Vagina (tissue), 2 donors: ENCODE measurements at places on chromosomes 5 and 9. TPM values are rescaled to one million over a fixed set of nuclear protein-coding genes. Genes with fewer than 3 reads are reported as not detected.

DNA sequence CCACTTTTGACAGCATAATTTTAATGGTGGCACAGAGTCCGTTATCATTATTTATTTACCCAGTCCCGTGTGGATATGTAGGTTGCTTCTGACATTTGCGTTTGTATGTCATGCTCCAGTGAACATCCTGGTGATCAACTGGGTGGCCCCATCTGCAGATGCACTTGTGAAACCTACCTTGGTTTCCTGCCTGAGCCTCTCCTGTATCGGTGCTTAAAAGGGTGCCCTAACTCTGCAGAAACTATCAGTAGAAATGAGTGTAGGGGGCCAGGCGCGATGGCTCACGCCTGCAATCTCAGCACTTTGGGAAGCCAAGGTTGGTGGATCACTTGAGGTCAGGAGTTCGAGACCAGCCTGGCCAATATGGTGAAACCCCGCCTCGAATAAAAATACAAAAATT lies 92.1 kb upstream of the IER5L start:
- no peak for DNase-seq

- no peak for DNase-seq
Measured at GRCh38 chr9:114180696-114181606, 25.6 kb downstream of the COL27A1 start.

GRCh38 chr9:114484215-114484853 lies 20.9 kb downstream of the WHRN start:
- no peak for DNase-seq

DNA sequence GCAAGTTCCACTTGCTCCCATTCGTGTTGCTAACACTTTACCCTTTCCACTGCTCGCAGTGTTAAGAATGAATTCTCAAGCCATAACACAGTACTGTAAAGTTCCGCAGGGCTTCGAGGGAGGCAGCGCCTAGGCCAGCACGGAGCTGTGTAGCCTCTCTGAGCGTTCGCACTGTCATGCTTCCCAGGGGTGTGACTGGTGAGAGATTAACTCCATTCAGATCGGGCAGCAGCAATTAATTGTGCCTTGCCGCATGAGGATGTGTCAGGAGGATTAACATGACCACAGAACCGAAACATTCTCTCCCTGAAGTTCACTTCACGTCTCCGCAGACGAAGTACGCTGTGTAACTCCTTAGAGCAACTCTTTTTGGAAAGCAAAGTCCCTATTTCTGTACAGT lies 23.2 kb downstream of the ZBTB34 start:
- no peak for DNase-seq

- no peak for DNase-seq
Measured at GRCh38 chr9:27426511-27427271, 97.4 kb upstream of the IFNK start.

GRCh38 chr9:92483627-92484545 lies 1.6 kb upstream of the ASPN start:
- DNase-seq: no peak

The PROB1 gene
- total RNA-seq: 2.5 TPM

DNA sequence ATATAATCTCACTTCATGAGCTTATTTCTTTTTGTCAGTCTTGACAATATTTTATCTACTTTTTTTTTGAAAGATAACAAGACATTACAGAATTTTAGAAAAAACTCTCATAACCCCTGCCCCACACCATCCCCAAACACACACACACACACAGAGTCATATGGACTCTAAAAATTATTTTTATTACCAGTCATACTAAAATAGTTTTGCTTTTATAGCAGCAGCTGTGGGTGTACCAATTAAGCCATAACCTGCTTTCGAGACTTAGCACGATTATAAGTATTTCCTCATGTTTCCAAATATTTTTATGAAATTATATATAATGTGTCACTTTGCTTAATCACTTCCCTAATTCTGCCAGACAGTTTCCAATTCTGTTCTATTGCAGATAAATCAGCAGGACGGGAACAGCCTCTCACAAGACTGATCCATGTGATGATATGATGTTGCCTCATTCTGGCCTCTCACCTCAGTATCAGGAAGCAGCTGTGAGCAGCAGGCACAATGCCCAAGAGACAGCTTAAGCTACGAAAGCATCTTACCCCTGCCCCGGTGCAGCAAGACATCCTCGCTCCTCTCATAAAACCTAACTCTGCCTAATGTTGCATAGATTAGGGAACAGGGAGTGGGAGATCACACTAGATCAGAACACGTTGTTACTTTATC lies 7.0 kb downstream of the PDCL start:
- DNase-seq: no peak

The CCDC183 gene
- total RNA-seq: not detected

DNA sequence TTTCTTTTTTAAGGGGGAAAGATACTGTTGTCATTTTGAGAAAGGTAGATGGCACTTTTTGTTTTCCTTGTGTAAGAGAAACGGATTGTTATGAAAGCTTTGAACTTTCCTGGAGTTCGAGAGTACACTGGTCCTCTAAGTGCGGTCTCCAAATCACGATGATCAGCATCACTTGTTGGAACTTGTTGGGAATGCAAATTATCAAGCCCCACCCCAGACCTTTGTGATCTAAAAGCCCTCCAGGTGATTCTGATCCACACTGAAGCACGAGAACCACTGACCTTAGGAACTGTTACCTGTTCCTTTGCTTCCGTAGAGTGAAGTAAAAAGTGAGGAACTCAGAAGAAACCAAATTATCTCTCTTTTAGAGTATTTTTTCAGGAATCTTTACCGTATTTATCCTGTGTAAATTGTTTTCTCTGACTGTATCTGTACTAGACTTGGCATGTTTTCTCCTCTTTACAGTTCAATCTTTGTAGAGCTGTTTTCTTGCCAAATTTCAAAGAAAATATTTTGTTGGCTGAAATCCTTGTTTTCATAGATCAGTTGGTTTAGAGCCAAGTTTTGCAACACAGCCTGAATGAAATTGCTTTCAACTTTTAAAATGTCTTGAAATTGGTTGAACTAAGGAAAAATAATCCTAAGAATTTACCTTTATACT lies 4.0 kb downstream of the MAT2B start:
- no peak for DNase-seq

GRCh38 chr5:74055486-74056106 lies 429.6 kb downstream of the ARHGEF28 start:
- DNase-seq: no peak

DNA sequence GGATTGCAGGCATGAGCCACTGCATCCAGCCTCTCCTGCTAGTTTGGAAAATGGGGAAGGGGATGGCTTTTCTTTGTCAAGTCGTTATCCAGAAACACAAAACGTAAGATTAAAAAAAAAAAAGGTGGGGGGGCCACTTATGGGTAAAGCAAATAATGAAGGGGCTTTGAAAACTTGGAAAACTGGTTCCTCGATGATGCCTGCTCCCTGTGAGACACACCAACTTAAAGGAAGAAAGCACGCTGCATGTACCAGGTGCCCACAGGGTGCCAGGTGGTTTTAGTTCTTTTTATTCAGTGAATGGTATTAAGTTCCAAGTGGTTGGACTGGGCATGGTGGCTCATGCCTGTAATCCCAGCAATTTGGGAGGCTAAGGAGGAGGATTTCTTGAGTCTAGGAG lies 170.1 kb downstream of the GOLPH3 start:
- no peak for DNase-seq

The TRIM14 gene
- total RNA-seq: 25.8 TPM

The PRLR gene
- total RNA-seq: 13.3 TPM

- no peak for DNase-seq
Measured at GRCh38 chr5:68000805-68001204, 214.8 kb upstream of the PIK3R1 start.

GRCh38 chr5:57163553-57164006 lies 10.3 kb upstream of the GPBP1 start:
- no peak for DNase-seq

The TOR4A gene
- 13.0 TPM for total RNA-seq

DNA sequence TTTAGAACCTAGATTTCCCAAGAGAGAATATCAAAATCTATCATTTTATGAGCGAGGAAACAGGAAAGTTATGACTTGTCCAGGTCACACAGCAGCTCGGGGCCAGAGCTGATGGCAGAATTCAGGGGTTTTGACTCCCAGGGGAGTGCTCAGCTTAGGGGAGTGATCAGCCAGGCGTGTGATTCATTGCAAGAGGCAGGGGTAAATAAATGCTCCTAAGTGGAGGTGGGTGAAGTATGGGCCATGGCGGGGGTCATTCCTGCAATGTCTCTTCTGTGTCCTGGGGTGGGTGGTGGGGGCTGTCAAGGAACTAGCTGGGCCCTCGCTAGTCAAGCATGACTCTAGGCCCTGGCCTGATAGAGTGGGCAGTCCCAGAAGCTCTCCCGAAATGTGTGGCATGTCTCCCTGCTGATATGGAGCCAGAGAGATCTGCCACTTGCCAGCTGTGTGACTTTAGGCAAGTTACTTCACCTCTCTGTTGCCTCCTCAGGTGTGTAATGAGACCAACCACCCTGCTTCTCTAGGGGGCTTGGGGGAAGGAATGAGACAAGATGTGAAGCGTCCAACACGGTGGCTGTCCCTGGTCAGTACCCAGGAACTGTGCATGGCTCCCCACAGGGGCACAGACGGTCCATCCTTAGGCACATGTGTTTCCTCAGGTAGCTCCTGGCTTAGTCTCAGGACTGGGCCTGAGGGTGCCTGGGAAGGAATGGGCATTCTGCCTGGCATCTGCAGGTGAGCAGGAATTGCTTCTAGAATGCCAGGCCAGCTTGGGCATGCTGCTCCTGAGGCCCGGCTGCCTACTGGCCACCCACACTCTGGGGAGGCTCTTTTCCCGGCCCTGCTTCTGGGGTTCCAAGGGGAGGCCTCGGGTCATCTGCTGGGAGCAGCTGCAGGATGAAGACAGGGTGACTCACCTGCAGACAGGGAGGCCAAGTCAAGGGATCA lies 36.5 kb upstream of the SH3PXD2B start:
- DNase-seq: peak; percentile 91

The PCDHB4 gene
- total RNA-seq: 8.3 TPM

The CSF1R gene
- 21.4 TPM for total RNA-seq

- no peak for DNase-seq
Measured at GRCh38 chr9:75979362-75979761, 88.9 kb downstream of the PCSK5 start.

DNA sequence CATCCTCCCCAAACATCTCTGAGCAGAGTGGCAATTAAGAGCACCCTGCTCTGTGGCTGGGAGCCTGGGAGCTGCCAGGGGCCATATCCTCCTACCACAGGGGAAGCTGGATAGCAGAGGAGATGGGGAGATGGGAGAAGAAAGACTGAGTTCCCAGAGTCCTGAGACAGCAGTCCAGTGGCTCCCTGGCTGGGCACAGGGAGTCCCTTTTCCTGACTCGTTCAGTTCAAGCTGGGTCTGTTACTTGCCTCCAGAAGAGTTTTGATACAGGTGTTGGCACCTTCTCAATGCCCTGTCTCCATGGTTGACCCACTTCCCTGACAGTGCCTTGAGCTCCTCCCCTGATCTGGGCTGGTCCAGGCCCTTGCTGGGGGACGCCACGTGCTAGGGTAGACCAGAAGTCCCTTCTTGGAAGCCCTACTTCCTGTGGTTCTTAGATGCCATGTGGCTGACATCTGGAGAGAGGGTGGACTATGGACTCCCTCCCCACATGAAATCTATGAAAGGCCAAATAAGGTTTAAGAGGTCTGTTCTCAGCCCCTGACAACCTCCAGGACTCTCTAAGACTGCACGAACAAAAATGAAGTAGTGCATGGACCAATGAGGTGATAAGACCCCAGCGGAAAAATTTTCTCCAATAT lies 166.2 kb downstream of the AUH start:
- no peak for DNase-seq

- DNase-seq: no peak
Measured at GRCh38 chr9:95511952-95512708, 4.6 kb downstream of the PTCH1 start.

- DNase-seq: no peak
Measured at GRCh38 chr9:75894566-75894965, 4.1 kb downstream of the PCSK5 start.

DNA sequence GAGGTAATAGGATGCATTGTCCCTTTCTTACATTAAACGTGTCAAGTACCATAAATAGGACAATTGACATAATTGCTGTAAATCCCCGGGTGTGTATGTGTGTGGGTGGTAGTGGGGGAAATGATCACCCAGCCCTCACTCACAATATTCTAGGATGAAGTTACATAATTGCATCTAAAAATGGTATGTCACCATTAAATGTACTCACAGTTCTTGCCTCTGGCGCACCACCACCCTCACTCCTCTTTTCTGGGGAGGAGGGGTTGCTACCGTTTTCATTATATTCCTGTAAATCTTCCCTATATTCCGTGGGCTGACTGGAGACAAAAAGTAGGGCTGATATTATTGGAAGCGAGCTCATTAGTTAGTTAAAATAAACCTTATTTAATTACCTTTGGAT lies 563.8 kb downstream of the TLR4 start:
- no peak for DNase-seq

DNA sequence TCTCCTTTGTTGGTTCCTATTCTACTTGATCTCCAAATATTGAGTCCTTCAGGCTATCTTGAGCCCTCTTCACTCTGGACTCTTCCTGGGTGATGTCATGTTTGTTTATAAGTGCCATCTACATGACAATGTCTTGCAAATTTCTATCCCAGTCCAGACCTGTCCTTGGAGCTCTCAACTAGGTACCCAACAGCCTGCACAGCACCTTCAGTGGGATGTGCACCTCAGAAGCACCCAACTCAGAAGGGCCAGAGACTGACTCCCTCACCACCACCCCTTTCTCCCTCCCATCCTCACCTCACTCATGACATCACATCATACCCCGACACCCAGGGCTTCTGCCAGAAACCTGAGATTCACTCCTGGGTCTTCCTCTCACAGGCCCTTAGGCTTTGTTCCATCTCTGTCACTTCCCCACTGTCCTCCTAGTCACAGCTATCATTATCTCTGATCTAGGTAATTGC lies 14.4 kb downstream of the TXN start:
- no peak for DNase-seq

DNA sequence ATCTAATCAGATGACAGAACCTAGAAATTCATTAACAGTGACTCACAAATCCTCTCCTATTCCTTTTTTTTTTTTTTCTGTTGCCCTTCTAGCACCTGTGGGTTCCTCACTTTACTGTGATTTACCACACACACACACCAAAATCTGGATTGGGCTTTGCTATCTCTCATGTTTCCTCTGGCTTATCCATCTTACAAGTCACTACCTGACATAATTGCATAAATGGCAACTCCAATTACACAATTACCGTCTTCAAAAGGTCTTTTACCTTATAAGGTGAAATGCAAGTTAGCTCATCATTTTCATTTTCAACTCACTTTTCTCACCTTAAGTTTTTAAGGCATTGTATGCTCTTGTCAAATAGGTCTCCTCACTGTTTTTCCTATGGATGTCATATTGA lies 426.3 kb upstream of the MEF2C start:
- DNase-seq: no peak

The F2R gene
- total RNA-seq: 7.1 TPM

- DNase-seq: no peak
Measured at GRCh38 chr9:135971892-135972291, 10.7 kb upstream of the UBAC1 start.

The EMB gene
- total RNA-seq: 10.1 TPM

The SLC4A9 gene
- 0.25 TPM for total RNA-seq

DNA sequence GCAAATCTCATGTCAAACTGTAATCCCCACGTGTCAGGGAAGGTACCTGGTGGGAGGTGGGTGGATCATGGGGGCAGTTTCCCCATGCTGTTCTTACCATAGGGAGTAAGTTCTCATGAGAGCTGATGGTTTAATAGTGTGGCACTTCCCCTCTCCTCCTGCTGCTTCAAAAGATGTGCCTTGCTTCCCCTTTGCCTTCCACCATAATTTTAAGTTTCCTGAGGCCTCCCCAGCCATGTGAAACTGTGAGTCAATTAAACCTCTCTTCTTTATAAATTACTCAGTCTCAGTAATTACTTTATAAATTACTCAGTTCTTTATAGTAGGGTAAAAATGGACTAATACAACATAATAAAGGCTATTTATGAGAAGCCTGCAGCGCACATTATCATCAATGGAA lies 7.1 kb upstream of the CNTRL start:
- no peak for DNase-seq

- no peak for DNase-seq
Measured at GRCh38 chr5:133523961-133524586, 88.3 kb downstream of the FSTL4 start.
